ENCODE measurements at places on chromosomes 11 and 22. TPM values are rescaled to one million over a fixed set of nuclear protein-coding genes. Genes with fewer than 3 reads are reported as not detected.

Gene SULT4A1
- 0.98 TPM for total RNA-seq

- H3K27me3 ChIP-seq: no peaks in the 10 kb centered on the region
- no peaks in the 10 kb centered on the region for H3K4me1 ChIP-seq
- H3K27ac ChIP-seq: no peak overlapping the region
- DNase-seq: no peak
- no peaks in the 10 kb centered on the region for H3K36me3 ChIP-seq
- H3K4me3 ChIP-seq: no peak overlapping the region
Measured at GRCh38 chr22:39916496-39916895, 15.6 kb downstream of the GRAP2 start.

DNA sequence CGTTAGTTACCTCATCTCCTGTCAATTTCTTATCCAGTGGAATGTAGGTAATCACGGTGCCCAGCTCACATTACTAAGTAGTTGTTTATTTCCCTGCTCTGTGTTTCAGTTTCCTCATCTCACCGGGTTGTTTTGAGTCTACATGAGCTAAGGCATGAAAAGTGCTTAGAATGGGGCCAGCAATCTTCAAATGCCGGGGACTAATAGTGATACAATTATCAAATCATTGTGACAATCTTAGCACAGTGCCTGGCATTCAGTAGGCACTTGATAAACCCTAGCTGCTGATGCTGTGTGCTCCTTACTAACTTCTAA is 53.3 kb upstream of the CD5 start:
- H3K27ac ChIP-seq: no peak overlapping the region
- H3K4me1 ChIP-seq: no peaks in the 10 kb centered on the region
- H3K4me3 ChIP-seq: no peak overlapping the region
- H3K27me3 ChIP-seq: no peaks in the 10 kb centered on the region
- no peaks in the 10 kb centered on the region for H3K36me3 ChIP-seq

GRCh38 chr11:28447226-28447625 is 339.0 kb downstream of the METTL15 start:
- H3K27ac ChIP-seq: no peak overlapping the region
- no peaks in the 10 kb centered on the region for H3K4me1 ChIP-seq
- H3K4me3 ChIP-seq: no peak overlapping the region
- DNase-seq: no peak
- H3K27me3 ChIP-seq: no peaks in the 10 kb centered on the region

DNA sequence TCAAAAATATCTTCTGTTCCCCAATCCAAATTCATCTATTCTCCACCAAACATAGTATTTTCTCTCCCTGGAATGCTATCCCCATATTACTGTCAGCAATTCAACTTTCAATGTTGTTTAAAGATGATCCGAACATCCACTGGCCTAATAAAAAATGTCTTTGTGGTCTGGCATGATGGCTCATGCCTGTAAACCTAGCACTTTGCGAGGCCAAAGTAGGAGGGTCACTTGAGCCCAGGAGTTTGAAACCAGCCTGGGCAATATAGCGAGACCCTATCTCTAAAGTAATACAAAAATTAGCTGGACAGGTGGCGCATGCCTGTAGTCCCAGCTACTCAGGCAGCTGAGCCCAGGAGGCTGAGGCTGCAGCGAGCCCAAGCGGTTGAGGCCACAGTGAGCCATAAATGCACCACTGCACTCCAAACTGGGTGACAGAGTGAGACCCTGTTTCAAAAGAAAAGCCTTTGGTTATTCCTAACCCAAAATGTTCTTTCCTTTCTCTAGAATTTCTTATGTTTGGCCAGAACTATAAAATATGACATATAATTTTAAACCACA is 29.8 kb downstream of the SIK3 start:
- H3K27me3 ChIP-seq: no peaks in the 10 kb centered on the region
- H3K4me3 ChIP-seq: no peak overlapping the region
- no peak for DNase-seq
- H3K27ac ChIP-seq: no peak overlapping the region
- H3K4me1 ChIP-seq: peaks cover 23% of the 10 kb centered on the region

DNA sequence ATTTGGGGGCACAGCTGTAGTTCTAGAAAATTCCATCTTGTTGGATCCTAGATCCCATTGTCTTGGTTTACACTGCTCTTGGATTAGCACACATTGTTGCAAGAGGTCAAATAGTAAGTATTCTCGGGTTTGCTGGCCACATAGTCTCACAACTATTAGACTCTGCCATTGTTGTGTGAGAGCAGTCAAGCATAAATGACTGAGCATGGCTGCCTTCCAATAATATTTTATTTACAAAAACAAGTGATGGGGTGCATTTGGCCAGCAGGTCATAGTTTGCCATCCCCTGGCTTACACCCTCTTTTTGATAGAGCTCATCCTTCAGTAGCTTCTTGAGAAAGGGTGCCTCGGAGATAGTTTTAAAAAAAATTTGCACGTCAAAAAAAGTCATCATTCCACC is 77.9 kb upstream of the ALX4 start:
- no peak overlapping the region for H3K4me3 ChIP-seq
- H3K36me3 ChIP-seq: no peaks in the 10 kb centered on the region
